ENCODE measurements at places on chromosomes 5 and 9.

- no peak for DNase-seq
Measured at GRCh38 chr9:136151214-136151804, 32.6 kb upstream of the TMEM250 start.

DNA sequence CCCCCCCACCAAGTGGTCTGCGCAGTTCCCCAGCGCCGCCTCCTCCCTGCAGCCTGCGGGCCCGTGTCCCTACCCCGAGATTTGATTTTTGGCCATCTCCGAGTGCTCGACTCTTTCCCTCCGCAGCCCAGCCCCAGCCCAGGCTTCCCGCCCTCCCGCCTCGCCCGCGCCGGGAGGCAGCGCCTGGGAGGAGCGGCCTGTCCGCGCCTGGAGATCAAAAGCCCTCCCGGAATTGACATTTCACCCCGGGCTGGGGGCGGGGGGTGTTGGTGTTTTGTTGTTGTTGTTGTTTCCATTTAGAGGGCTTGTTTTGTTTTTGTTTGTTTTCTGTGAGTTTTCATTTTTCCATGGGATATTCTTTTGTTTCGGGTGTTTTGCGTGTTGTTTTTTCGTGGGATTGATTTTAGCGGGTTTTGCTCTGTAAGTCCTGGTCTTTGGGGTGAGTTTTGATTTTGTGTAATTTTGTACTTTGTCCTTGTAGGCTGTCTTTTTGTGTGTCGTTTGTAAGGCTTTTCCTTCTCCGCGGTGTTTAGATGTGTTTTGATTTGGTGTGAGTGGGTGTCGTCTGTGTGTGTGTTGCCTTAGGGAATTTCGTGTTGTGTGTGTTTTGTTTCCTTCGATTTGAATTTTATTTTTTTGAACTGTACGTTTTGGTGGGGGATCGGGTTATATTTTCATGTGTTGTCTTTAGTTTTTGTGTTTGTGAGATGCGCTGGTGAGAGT, 1.7 kb upstream of the PAX5 start:
- peak; percentile 7 for DNase-seq

- DNase-seq: no peak
Measured at GRCh38 chr9:22052376-22052945, 43.4 kb upstream of the CDKN2B start.

DNA sequence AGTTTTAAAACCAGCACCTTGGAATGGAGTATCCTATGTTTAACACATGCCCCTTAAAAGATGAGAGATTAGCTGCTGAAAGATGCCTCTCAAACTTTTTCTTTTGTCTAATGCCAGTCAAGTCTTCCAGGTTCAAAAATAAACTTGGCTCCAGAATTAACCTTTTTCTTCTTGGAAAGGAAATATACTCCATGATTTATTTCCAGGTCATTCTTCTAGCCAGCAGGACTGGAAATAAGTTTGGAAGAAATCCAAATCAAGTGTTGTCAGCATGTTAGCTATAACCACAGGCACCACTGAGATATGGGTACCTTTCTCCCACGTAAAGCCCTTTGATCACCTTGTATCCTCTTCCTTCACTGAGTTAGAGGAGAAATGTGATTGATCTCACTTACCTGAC, 56.1 kb downstream of the NLN start:
- no peak for DNase-seq

DNA sequence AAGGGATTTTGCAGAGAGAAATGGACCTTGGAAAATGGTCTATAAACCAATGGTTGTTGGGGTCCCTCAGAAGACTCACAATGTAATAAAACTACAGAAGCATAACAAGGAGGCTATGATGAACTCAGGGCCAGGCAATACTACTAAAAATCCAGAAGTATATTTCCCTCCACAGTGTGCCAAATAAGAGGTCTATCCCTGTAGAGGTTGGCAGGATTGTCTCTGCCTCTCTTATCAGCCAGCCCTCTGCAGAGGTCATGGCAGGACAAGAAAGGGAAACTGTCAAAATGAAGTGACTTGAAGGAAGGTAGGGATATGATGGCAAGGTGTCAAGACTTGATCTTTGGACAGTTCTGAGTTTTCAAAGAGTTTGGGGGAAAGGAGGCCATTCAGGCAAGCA, 115.7 kb upstream of the NR5A1 start:
- DNase-seq: no peak
